Fibroblast of lung (primary cell): ENCODE measurements at places on chromosomes 6 and 20. TPM values are rescaled to one million over a fixed set of nuclear protein-coding genes. Genes with fewer than 3 reads are reported as not detected.

Gene PTCRA
- polyA plus RNA-seq: not detected in 2 replicates

Gene BCL2L1
- 61.8 and 107 TPM in 2 replicates for polyA plus RNA-seq

Gene CDSN
- not detected in 2 replicates for polyA plus RNA-seq

Gene MED20
- 38.6 and 40.0 TPM in 2 replicates for polyA plus RNA-seq

Gene HEY2
- not detected in 2 replicates for polyA plus RNA-seq

Gene PSMF1
- 141 and 169 TPM in 2 replicates for polyA plus RNA-seq

Gene CST5
- polyA plus RNA-seq: not detected in 2 replicates

Gene HIVEP2
- polyA plus RNA-seq: 5.0 and 7.1 TPM in 2 replicates

Gene RBM38
- 3.9 and 7.3 TPM in 2 replicates for polyA plus RNA-seq

Gene APOBEC2
- polyA plus RNA-seq: not detected in 2 replicates

Gene FRMD1
- not detected in 2 replicates for polyA plus RNA-seq

Gene L3MBTL3
- polyA plus RNA-seq: 3.6 and 6.7 TPM in 2 replicates

GRCh38 chr6:134512981-134513391 is 195.1 kb upstream of the SGK1 start:
- DNase-seq: peak; percentile 47

- no peak for DNase-seq
Measured at GRCh38 chr6:137821491-137821890, 45.6 kb upstream of the TNFAIP3 start.

GRCh38 chr6:26065952-26066380 is 21.3 kb upstream of the HFE start:
- peak; percentile 68 for DNase-seq

- no peak for DNase-seq
Measured at GRCh38 chr6:156691018-156691417, 86.2 kb upstream of the ARID1B start.

- DNase-seq: no peak
Measured at GRCh38 chr6:72288592-72288991, 333.3 kb upstream of the KCNQ5 start.

GRCh38 chr6:157800420-157801237 is 22.4 kb upstream of the SNX9 start:
- DNase-seq: peak; percentile 69

DNA sequence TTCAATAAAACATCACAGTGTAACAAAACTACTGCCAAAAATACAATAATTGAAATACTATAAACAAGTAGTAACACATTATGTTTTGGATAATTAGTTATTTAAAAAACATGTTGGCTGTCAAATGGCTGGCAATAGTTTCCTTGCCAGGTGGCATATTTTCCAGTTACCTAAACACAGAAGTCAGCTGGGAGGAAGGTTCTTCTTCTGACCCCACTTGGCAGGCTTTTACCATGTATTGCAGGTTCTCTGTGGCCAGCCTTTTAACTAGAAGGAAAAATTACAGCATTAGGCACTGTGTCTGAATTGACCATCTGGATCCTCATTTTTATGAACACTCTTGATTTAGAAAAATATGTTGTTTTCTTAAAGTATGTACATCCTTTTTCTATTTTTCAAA is 131.4 kb downstream of the MMS22L start:
- no peak for DNase-seq

- peak; percentile 84 for DNase-seq
Measured at GRCh38 chr6:113879186-113880096, 22.3 kb downstream of the MARCKS start.

GRCh38 chr20:4929686-4930397 is 71.5 kb downstream of the SLC23A2 start:
- no peak for DNase-seq

- DNase-seq: no peak
Measured at GRCh38 chr20:47041396-47041899, 146.8 kb downstream of the EYA2 start.

DNA sequence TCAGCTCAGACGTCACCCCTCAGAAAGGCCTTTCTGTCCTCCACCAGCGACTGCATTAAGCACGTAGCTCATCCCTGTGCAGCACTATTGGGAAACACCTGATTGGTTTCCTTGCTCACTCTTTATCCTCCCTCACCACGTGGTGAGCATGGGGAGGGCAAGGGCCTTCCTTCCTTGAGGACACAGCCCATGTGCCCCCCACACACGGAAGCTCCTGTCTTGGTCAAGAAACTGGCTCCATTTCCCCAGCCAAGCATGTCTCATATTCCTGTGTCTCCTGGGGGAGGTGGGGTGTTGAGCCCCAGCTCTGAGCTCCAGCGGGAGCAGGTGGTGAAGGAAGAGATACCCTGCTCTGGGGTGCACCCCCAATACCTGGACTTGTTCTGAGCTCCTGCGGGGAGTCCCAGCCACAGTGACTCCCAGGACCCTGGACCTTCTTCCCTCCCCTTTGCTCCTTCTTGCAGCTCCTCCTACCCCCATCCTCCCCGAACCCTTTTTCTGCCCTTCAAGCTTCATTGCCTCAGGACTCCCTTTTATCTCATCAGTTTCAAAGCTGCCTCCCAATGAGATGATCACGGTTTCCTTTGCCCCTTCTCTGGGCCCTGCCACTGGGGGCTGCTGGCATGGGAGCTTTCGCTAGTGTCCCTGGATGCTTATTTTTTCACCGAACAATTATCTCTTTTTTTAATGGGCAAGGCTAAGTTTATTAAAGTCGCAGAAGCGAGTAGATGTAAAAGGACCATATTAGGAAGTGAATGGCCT is 230.1 kb downstream of the TFAP2C start:
- no peak for DNase-seq

GRCh38 chr20:9262653-9263194 is 193.8 kb downstream of the PLCB4 start:
- DNase-seq: peak; percentile 22

GRCh38 chr6:33297956-33298772 is 578 bp downstream of the RGL2 start:
- peak; percentile 76 for DNase-seq

GRCh38 chr20:32945710-32946221 is 58.5 kb downstream of the SUN5 start:
- DNase-seq: peak; percentile 34

DNA sequence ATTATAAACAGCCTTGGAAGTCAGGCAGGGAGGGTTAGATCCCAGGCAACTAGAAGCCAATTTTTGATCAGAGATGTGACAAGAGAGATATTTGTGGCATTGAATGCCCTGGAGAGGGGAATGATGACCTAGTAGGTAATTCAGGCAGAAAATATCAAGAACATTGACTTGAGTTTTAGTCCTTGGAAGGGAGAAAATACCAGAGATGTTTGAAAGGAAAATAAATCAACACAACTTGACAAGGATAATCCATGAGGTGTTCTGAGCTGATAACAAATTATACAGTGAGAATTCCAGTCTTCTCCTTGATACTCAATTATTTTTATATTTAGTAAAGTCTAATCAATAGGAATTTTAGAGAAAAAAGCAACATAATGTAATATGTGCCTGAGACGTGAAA is 10.6 kb upstream of the MARCKS start:
- no peak for DNase-seq

- DNase-seq: peak; percentile 6
Measured at GRCh38 chr20:16098890-16099639, 474.2 kb downstream of the KIF16B start.

GRCh38 chr20:15339264-15339663 is 1001.9 kb upstream of the FLRT3 start:
- no peak for DNase-seq

- no peak for DNase-seq
Measured at GRCh38 chr20:59664421-59664941, 60.1 kb downstream of the PHACTR3 start.

GRCh38 chr6:150491131-150491810 is 108.4 kb upstream of the PLEKHG1 start:
- DNase-seq: peak; percentile 87

DNA sequence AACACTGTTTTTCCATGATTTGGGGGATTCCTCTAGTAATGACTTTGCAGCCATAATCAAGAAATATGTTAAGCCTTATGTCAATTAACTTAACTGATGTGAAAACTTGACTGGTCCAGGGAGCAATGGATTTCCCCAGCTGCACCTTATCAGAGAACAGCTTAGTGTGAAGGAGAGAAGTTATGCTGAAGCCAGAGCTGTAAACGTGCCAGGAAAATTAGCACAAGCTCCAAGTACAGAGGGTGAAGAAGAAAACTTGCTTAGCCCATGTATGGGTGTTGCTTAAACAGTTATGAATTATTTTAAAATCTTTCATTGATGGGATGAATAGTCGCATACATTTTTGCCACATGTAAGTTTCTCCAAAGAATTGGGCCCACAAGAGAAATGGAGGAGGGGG is 214.9 kb upstream of the RNF217 start:
- no peak for DNase-seq

GRCh38 chr6:131013495-131013894 is 49.5 kb downstream of the EPB41L2 start:
- peak; percentile 93 for DNase-seq

DNA sequence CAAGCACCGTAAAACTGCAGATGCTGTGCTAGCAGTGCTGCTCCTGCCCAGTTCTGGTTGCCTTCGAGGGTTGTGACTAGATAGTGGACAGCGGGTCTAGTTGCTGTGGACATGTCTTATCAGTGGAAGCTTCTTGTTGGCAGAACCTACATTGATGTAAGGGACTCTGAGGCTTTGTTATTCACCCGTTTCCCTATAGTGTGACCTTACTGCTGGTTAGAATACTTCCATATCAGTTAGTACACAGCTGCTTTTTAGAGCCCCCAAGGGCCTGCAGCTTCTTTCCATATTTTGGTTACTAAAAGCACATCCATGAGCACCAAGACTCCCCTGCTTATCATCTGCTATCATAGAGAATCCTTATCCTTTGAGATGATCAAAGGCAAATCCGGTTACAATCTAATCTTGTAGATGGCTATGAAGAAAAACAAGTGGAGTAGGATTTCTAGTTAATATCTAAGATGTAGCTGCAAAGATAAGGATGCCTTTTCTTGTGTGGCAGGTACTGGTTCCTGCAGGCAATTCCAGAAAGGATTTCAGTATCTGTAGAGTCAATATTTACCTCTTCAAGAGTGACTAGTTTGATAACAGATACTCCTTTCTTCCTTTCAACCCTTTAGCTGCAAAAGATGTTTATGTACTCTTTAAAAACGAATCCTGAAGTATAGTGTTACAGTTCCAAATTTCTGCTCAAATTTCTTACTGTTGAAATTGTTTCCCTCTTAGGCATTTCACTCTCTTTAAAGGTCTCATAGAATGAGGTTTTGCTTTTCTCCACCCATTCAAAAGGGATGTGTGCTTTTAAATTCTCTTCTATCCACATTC is 163.6 kb downstream of the JARID2 start:
- no peak for DNase-seq

GRCh38 chr6:45513213-45513618 is 135.5 kb upstream of the SUPT3H start:
- no peak for DNase-seq

- DNase-seq: peak; percentile 23
Measured at GRCh38 chr20:34570859-34571306, 12.4 kb downstream of the MAP1LC3A start.

DNA sequence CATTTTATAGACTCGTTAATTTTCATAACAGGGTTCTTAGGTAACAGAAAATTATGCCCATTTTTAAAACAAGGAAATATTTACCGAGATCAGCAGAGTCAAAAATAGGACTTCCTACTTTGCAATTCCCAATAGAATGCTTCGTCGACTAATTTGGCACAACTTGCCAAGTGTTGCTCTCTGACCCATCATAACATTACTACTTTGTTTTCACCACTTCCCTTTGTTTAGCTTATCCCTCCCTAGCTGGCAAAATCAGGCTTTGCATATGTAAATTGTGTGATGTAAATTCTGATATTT is 914 bp upstream of the RANBP9 start:
- peak; percentile 20 for DNase-seq

DNA sequence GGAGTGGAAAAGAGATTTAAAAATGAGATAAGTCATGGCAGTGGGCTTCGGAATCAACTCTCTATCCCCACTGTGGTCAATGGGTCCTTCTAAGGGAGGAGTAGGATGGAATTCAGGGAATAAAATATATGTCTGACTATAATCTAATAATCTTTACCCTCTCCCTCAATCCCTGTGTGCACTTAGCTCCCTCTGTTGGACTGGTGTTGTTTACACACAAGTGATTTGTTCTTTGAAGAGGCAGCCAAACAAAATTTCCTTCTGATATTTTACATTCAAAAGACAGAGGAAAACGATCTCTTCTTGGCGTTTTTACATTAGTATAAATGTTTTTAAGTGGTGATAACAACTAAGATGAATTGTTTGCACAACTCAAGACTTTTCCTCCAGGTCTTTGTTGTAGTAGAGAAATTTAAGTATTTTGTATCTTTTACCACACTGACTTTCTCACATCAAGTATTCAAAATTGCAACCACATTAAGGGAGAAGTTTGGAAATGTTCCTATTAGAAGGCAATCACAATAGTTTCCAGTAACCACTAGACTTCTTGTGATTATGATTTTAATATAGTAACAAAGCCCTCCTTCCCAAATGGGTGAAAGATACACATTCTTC is 317.8 kb downstream of the CENPW start:
- peak; percentile 68 for DNase-seq

DNA sequence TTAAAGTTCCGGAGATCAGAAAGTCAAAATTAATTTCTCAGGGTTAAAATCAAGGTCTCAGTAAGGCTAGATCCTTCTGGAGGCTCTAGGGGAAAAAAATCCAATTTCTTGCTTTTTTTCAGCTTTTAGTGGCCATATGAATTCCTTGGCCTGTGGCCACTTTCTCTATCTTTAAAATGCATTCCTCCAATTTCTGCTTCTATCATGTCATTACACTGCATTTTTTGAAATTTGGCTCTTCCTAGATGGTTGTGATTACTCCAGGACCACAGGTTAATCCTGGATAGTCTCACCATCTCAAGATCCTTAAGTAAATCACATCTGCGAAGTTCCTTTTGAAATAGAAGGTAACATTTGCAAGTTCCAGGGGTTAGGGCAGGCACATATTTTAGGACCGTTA is 1294.9 kb upstream of the CITED2 start:
- DNase-seq: peak; percentile 14

GRCh38 chr20:21323640-21324039 is 20.5 kb downstream of the XRN2 start:
- DNase-seq: peak; percentile 70

GRCh38 chr6:3962291-3963280 is 113.4 kb downstream of the FAM50B start:
- no peak for DNase-seq

- no peak for DNase-seq
Measured at GRCh38 chr20:1121429-1121828, 3.0 kb downstream of the PSMF1 start.

DNA sequence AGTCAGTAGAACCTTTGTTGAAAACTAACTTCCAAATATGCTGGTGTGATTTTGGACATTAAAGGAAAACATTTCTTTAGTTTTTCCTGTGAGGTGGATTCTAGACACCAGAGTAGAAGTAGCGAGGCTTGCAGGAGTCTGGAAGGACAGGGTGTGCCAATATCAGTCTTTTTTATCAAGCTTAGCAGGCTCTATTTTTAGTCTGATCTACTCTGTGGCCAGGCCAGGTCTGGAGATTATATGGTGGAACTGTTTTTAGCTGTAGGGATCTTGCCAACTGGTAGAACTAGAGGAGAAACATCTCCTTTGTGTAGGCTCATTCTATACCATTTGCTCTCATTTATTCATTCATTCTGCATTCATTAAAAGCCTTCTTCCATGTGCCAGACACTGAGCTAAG is 42.7 kb downstream of the LRP11 start:
- DNase-seq: no peak
